ENCODE measurements at places on chromosomes 2 and 18.

- DNase-seq = no peak
Observed at GRCh38 chr2:128775217-128775913, 456.7 kb upstream of the HS6ST1 start.

- DNase-seq = no peak
Observed at GRCh38 chr2:55428258-55428657, 8.6 kb upstream of the CCDC88A start.

- DNase-seq = no peak
Observed at GRCh38 chr2:225037415-225038230, 4.6 kb downstream of the DOCK10 start.

- DNase-seq = no peak
Observed at GRCh38 chr18:27964811-27965210, 212.1 kb downstream of the CDH2 start.

DNA sequence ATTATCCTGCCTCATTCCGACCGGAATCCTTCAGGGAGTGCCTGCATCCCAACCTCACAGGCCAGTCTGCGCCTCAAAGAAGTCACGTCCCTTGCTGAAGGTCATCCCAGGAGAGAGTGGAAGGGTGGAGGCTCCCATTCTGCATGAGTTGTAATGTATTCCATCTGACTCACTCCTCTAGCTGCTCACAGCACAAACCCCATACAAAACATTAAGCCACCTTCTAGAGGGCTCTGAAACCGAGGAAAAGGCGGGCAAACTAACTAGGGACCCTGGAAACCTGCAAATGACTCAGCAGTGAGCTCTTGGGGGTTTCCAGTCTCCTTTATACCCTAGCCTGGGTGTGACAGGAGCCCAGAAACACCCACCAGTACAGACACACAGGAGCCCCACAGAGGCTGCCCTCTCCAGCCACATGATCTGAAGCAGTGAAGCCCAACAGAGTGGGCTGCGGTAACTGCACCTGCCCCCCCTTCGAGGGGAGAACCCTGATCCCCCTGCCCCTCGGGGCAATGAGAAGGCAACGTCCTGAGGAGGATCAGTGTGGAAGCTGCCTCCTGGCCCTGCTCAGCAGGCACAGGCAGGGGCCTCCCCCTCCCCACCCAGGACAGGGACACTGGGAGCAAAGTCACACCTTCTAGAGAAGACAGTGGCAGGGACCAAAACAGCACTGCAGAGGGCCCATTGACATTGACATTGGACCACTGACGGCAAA is 69.3 kb upstream of the SNTG2 start:
- DNase-seq = no peak

- DNase-seq = no peak
Observed at GRCh38 chr2:85924522-85924921, 35.7 kb upstream of the ST3GAL5 start.

Measured in head of caudate nucleus (tissue), 42 donors.